ENCODE measurements at places on chromosomes 6 and 20.

DNA sequence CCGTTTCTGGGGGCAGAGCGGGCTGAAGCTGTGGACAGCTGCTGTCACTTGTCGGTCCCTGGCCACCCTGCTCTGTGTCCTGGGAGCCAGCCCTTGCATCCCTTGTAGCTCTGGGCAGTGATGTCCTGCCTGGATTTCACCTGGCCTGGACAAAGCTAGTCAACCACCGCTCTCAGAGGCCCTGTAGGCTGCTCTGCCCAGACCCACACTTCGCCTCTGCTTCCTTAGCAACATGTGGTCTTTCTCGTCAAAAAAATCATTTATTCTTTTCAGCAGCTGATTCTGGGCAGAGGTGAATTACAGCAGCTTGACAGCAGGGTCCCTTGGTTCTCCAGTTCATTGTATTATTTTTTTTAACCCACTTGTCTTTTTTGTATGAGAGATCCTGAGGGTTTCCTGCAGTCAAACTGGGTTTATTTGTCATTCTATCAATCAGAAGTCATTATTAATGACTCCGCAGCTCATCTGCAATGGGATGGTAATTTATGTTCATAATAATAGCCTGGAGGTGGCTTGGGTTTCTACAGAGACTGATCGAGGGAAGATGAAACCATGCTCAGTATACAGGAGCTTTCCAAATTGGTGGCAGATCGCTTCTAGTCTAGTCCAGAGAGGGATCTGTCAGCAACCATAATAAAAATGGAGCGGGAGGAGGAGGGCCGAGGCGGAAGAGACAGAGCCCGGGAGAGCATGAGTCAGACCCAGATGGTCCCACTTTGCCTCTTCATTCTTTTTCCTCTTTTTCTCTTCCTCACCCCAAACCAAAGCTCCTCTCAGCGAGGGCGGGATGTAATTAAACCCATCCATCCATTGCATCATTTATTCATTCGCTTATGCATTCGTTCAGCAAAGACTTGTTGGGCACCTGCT is 22.4 kb downstream of the EDN3 start:
- DNase-seq: no peak

GRCh38 chr6:21781128-21781527 is 187.6 kb downstream of the SOX4 start:
- no peak for DNase-seq

DNA sequence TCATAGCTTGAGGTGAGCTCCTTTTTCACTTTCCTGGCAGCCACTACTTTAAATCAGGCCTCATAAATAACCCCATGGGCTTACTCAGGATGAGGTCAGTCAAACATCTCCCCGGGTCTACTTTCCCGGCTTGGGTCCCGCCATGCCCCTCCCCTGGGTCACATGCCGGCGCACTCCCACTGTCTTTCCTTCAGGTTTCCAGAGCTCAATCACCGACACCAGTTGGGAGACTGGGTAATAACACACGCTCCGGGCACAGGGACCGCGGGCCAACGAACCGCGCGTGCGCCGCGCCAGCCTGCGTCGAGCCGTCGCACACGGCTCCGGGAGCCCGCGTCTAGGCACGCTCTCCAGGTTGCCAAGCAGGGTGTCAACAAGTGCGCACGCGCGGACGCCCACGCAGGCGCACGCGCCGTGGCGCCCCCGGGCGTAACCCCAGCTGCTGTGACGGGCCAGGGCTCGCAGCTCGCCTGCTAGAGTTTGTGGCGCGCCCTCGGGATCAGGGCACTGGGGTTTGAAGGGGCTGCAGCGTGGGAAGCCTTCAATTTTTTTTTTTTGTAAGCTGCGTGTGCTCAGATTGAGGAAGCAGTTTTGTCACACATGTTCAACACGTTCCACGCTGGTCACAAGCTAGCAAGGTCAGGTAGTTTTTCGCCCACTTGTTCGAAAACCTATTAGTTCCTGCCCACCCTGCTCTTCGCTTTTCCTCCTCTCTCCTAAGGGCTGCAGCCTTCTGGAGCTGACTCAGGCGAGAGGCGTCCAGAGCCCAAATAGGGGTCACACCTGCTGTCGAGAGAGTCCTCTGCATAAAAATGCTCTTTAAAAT is 31.8 kb downstream of the TFAP2B start:
- DNase-seq: no peak

GRCh38 chr6:167789358-167789757 is 37.4 kb upstream of the AFDN start:
- DNase-seq: no peak

GRCh38 chr6:163494279-163494727 is 79.8 kb downstream of the QKI start:
- DNase-seq: no peak

GRCh38 chr6:39273406-39273821 is 40.8 kb downstream of the KCNK17 start:
- no peak for DNase-seq

DNA sequence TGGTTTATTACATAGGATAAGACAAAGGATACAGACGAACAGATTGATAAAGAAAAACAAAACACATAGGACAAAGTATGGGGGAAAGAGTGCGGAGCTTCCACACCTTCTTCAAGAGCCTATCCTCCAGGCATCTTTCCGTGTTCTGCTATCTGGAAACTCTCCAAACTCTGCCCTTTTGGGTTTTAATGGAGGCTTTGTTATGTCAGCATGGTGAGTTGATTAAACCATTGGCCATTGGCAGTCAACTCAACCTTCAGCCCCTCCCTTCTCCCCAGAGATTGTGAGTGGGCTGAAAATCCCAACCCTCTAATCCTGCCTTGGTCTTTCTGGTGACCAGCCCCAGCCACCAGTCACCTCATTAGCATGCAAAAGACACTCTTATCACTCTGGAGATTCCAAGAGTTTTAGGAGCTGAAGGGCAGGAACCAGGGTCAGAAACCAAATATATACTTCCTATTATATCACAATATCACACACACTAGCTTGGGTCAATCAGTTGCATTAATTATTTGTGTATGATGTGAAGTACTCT is 23.8 kb downstream of the HLA-DOB start:
- DNase-seq: no peak

- no peak for DNase-seq
Observed at GRCh38 chr6:93902517-93902916, 483.2 kb upstream of the EPHA7 start.

DNA sequence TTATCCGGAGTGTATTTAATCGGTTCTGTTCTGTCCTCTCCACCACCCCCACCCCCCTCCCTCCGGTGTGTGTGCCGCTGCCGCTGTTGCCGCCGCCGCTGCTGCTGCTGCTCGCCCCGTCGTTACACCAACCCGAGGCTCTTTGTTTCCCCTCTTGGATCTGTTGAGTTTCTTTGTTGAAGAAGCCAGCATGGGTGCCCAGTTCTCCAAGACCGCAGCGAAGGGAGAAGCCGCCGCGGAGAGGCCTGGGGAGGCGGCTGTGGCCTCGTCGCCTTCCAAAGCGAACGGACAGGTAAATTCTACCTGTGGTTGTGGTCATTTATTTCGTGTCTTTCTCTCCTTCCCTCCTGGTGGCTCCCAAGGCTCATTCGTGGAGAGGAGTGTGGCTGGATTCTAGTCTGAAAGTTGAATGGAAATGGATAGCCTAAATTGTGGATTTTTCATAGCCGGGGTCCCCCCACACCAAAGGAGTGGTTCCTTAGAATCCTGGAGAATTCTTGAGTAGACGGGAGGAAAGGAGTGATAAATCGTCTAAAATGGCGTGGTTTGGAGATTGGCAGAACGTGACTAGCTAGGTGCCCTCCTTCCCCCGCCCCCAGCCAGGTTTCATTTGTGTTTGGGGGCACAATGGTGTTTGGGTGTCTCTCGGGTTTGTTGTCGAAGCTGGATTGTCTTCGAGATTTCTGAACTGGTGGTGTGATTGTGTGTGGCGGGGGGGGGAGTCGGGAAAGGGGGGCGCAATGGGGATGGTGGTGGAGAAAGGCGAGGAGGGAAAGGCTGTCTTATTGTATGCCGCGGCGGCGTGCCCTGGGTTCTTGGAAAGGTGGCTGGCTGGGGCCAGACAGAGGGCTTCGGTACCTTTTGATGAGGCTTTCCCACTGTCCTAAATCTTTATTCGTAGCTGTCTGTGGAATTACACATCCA is 673 bp downstream of the MARCKS start:
- peak; percentile 18 for DNase-seq

GRCh38 chr20:62632575-62633090 is 9.7 kb upstream of the SLCO4A1 start:
- DNase-seq: no peak

DNA sequence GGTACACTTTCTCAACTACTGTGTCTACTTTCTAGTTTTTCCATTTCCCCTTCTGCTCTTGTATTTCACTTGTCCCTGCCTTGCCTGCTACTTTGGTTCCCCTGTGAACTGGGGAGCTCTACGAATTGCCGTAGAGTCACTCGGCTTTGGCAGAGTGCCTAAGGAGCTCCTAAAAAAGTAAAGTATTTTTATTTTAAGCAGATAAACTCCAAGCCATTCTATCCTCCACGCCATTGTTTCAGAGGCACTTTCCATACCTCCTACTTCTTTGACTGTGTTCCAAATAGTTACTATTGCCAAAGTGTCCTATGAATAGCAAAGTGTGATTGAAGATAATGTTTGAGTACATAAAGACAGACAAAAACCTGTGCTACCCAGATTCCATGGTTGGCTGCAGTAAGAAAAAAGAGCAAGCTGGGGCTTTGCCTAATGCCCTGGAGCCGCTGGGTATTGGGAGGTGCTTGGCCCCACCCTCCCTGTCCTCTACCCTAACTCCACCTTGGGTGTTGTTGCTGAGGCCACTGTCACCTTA is 5.1 kb upstream of the MBOAT1 start:
- no peak for DNase-seq

DNA sequence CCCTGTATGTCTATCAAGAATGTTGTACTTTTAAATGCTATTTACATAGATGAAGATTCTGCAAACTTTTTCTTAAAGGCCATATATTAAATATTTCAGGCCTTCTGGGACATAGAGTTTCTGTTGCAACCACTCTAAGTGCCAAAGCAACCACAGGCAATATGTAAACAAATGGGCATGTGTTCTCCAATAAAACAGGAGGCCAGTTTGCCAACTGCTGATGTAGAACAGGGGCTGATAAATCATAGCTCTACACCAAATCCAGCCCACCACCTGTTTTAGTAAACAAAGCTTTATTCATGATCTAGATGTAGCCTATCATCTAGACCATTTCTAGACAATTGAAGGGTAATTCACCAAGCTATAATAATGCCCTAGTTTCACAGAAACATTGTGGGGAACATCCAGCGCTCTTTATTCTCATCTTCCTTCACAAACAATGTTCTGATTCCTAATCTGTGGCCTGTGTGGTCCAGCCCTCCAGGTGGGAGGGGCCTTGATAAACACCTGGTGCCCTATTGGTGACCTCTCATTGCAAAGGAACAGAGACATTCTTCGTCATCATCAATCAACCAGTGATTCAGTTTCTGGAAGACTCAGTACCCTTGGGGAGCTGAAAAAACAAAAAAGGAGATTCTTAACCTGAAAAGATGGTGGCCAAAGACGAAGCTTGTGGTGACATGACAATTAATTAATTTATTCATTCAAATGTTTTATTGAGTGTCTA is 80.2 kb downstream of the PREP start:
- peak; percentile 74 for DNase-seq

- DNase-seq: no peak
Observed at GRCh38 chr6:20148433-20148832, 63.8 kb downstream of the MBOAT1 start.

DNA sequence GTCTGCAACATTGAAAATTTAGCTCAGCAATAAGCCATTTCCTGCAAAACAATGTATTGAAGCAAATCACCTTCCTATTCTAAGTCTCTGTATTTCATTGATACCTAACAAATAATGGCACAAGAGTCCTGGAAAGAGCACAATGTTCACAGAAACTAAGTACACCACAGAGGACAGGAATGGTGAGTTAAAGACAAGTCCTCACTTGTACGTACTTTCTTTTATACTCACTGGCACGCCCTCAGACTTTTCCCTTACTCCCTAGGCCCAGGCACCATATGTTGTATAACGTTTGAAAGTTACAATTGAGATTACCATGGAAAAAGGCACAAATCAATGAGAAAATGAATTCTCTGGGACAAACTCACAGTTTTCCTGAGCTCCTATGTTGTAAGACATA is 683.0 kb upstream of the MANEA start:
- no peak for DNase-seq

DNA sequence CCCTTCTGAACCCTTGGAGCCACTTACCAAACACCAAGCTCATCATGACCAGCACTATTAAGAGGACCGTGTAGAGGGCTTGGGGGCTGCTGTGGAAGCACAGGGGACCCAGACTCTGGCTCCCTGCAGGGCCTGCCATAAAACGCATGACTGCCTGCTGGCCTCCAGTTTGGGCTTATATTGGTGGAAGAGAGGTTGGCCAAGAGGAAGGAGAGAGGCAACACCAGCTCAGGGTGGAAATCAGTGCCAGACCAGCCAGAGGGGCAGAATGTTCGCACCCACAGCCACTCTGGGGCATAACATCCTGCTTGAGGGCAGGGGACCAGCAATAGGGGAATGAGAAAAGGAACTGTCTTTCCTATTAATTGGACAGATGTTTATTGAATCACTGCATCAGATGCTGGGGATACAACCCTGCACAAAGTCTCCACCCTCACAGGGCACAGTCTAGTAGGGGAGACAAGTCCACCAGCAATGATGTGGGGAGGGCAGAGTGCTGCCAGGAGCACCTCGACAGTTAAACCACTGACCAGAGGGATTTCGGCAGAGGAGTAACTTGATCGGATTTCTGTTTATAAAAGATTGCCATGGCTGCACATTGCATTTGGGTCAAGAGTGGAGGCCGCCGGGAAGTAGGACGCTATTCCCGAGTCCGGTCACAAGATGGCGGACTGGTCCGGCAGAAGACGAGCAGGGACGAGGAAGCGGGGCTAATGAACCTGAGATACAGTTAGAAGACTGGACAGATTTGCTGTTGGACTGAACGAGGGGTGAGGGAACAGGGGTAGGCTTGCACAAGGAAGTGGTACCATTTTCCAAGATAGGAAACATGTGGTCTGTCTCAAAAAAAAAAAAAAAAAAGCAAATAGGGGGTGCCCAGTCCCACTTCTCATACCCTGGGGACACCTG is at the start of gene LY6G5C:
Gene LY6G5C, minus strand, starts transcription at position 842 of the 909 bp plus-strand sequence. Its CDS starts 694 bp downstream, at position 148.
- DNase-seq: peak; percentile 61

- DNase-seq: no peak
Observed at GRCh38 chr6:105900125-105900937, 185.8 kb upstream of the PRDM1 start.

DNA sequence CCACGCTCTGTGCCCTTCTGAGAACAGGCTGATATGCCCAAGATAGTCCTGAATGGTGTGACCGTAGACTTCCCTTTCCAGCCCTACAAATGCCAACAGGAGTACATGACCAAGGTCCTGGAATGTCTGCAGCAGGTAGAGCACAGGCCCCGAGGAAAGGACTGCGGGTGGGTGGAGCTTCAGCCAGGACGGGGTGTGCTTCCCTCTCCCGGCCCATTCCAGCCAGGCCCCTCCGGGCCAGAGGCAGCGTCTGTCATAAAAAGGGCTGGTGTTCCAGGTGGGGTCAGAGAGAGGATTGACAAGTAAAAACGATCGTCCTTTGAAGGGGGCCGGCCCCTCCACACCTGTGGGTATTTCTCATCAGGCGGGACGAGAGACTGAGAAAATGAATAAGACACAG is 1.3 kb downstream of the RTEL1 start:
- DNase-seq: no peak

GRCh38 chr6:33072508-33073100 is 845 bp downstream of the HLA-DPA1 start:
- no peak for DNase-seq

All from NCI-H1694 treated with DMSO at 0.1 percent for 48 hours (cell line).